Spinal cord (tissue), 10 donors: ENCODE measurements at places on chromosomes 3 and 15. TPM values are rescaled to one million over a fixed set of nuclear protein-coding genes. Genes with fewer than 3 reads are reported as not detected.

- DNase-seq = no peak
Measured at GRCh38 chr3:29454161-29454611, 173.3 kb downstream of the RBMS3 start.

DNA sequence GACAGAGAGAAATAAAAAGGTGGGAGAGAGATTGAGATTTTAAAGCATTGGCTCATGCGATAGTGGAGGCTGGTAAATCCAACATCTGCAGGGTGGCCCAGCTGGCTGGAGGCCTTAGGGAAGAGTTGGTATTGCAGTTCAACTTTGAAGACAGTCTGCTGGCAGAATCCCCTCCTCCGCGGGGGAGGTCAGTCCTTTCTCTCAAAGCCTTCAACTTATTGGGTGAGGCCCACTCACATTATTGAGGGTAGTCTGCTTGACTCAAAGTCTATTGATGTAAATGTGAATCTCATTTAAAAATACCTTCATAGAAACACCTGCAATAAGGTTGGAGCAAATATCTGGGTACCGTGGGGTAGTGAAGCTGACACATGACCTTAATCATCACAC lies 31.8 kb upstream of the PROK2 start:
- no peak for DNase-seq

- no peak for DNase-seq
Measured at GRCh38 chr3:9340472-9340902, 22.4 kb upstream of the THUMPD3 start.

The CLDN18 gene
- total RNA-seq = not detected

- DNase-seq = no peak
Measured at GRCh38 chr15:87826119-87826747, 430.3 kb downstream of the NTRK3 start.

DNA sequence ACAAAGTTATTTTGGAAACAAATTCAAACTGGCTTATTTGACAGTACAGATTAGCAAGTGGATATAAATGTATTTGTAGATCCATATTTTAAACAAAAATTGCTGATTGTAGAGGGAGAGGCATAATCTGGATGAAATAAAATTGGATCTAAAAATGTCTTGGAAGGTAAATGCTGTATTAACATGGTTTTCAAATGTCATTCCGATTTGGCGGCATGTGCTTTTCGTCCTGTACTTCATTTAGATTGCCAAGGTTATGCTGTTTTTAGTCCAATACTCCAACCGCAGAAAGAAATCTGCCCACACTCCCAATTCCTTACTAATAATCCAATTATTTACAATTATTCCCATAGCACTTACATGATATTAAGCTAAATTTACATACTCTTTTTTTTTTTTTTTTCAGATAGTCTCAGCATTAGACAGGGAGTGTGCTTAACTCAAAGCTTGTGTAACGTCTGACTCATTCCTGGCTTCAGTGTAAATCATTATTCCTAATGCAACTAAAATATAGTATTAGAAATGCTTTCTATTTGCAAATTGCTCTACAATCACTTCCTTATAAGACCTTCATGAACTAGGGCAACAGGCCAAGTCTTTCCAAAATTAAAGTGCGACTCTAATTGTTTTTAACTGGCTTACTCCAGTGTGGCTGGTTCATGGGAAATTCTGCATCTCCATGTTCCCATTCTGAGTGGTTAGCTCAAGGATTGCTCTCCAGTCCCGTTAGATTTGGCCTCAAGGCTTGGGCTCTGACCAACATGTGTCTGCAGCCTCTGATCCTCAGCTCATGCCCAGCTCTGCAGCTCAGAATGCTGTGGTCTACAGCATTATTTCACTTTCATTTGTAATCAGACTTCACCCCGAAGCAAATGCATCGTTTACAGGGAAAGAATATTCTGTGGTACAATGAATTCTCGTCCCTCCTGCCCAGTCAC lies 103.9 kb downstream of the FBN1 start:
- DNase-seq = no peak

GRCh38 chr15:100879061-100879463 lies 569 bp upstream of the ALDH1A3 start:
- DNase-seq = no peak

DNA sequence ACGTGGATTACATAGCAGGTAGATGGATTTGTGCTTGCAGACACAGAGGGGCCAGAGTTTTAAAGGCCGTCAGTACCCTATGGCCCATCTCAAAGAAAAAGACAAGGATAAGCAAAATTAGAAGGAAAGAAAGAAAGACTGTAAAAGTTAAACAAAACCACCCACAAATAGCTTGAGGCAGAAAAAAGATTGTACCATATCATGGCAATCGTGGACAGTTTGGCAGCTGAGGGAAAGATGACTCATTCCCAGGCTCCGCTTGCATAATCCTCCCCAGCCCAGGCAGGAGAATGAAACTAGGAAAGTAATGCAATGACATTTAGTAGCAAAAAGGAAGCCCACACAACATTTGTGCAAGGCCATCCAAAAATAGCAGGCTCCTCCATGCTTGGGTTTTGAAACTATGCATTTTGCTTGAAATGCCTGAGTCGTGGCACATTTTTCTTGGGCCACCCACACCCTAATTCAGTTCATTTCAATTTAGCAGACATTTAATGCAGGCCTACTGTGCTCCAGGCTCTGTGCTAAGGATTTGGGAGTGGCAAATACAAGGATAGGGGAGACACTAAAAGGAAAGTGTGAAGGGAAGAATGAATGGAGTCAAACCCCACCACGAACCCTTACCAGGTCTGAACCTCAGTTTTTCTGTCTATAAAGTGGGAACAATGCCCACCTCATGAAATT lies 40.9 kb upstream of the SMAD3 start:
- DNase-seq = no peak

DNA sequence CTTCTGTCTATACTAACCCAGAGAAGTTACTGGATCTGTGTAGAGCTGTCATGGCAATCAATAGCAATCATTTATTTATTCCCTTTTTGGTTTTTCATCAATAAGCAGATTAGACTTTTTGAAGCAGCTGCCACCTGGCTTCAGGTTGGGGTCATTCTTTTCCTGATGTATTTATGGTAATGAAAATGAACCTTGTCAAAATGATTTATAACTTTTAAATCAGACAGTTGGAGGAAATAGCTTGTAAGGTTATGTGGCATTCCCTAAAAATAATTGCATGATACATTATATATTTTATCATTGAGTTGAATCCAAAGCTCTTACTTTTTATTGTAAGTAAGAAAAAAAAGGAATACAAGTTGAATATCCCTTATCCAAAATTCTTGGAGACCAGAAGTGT lies 8.6 kb downstream of the TIPARP start:
- DNase-seq = no peak

The HDC gene
- total RNA-seq = 3.5 TPM

GRCh38 chr15:93250209-93250608 lies 161.2 kb upstream of the RGMA start:
- DNase-seq = no peak

DNA sequence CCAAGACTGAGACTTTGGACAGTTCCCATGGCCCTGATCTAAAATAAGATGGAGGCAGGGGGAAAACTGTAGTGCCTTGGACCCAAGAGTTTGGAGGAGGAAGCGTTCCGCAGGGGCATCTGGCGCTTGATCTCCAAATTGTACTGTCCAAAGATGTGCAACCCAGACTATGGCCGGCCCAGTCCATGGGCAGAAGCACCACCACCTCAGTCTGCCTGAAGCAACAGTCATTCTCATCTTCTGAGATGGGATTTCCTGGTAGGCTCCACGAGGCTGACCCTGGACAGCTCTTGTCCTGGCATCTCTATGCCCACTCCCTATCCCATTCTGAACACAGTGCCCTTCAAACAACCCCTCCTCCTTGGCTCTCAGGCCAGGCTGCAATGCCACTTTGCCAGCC lies 3.6 kb downstream of the INSYN1 start:
- no peak for DNase-seq

- no peak for DNase-seq
Measured at GRCh38 chr15:101554115-101554915, 64.8 kb upstream of the PCSK6 start.

DNA sequence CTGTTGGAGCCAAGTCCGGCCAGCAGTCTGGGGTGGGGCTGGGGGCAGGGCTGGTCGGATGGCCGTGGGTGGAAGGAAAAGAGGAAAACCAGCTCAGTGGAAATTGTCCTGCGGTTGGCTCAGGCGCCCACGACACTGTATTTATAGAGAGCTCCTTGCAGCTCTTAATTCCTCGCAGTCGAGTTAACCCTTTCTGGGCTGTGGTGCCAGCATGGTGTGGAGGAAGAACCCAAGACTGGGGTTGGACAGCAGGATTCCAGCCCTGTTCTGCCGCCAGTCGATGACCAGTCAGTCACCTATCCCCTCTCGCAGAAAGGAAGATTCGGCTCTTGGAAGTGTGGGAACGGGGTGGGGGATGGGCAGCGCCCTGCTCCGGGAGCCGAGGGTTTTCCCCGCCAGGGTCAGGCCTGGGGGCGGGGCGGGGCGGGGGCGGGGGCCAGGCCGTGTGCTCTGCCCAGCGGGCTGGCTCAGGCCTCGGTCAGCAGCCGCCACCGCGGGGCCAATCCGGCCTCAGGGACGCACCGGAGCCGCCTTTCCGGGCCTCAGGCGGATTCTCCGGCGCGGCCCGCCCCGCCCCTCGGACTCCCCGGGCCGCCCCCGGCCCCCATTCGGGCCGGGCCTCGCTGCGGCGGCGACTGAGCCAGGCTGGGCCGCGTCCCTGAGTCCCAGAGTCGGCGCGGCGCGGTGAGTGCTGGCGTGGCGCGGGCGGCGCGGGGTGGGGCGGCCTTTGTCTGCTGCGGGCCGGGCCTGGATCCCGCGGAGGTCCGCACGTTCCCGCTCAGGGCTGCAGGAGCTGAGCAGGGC lies at the start of gene CD276:
CD276 (plus strand) TSS at position 607 of the 804 bp plus-strand sequence. CDS start 15,257 bp downstream, outside the sequence.
- no peak for DNase-seq
